H54 (cell line): ENCODE measurements at places on chromosomes 4 and X.

GRCh38 chr4:119299260-119299671, 22.7 kb downstream of the FABP2 start:
- DNase-seq = no peak

GRCh38 chr4:186096681-186097165, 7.8 kb upstream of the FAM149A start:
- no peak for DNase-seq

GRCh38 chr4:82260632-82261031, 113.2 kb downstream of the HNRNPD start:
- no peak for DNase-seq

DNA sequence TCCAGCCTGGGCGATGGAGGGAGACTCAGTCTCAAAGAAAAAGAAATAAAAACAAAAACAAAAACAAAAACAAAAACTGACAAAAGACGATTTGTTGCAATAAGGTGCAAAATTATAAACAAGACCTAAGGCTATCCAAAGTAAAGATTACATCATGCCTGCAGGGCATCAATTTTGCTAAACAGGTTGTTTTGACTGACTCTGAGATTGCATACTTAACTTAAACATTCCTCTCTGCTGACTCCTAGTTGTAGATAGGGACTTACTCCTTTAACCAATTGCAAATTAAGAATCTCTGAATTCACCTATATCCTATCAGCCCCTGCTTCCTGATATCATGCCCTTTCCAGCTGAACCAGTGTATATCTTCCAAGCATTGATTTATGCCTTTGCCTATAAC, 2687.3 kb downstream of the PCDH7 start:
- DNase-seq = no peak

DNA sequence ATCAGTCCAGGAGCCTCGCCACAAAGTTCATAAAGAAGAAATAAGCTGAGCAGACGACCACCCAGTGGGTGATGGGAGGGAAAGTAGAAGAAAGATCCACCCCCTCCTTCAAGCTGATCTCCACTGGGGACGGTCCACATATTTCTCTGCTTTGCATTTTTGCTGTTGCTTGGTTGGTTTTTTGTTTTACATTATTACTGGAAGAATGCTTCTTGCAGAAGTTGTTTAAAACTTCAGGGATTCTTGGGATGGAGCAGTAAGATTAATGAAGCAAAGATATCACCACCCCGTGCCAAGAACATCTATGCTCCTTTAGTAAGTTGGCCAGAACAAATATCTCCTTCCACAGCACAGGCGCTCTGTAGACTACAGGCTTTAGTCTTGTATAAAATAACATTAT, 30.1 kb downstream of the LGI2 start:
- no peak for DNase-seq

DNA sequence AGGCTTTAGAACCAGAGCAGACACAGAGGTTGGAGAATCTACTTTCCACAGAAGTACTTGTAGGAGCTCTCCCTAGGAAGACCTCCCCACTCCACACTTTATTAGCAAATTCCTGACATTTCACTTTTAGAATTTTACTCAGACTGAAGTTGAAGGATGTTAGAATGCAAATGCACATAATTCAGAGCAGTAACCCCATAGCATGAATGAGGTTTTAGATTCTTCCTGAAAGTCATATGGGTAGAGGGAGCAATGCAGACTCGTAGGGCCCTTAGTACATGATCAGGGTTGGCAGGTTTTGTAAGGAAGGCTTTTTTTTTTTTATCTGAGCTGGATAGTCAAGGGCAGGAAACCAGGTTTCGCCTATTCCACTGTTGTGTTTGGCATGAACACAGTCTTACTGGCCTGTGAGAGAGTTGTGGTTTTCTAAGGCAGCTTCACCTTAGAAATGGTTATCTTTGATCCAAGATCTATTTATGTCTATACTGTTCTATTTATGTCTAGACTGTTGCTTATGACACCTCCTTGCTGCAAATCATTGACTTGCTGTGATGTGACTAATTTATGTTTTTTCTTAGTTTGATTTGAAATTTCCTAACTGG, 48.9 kb downstream of the SPATA18 start:
- DNase-seq = no peak

GRCh38 chr4:157994863-157995262, 178.0 kb downstream of the GASK1B start:
- DNase-seq = no peak

DNA sequence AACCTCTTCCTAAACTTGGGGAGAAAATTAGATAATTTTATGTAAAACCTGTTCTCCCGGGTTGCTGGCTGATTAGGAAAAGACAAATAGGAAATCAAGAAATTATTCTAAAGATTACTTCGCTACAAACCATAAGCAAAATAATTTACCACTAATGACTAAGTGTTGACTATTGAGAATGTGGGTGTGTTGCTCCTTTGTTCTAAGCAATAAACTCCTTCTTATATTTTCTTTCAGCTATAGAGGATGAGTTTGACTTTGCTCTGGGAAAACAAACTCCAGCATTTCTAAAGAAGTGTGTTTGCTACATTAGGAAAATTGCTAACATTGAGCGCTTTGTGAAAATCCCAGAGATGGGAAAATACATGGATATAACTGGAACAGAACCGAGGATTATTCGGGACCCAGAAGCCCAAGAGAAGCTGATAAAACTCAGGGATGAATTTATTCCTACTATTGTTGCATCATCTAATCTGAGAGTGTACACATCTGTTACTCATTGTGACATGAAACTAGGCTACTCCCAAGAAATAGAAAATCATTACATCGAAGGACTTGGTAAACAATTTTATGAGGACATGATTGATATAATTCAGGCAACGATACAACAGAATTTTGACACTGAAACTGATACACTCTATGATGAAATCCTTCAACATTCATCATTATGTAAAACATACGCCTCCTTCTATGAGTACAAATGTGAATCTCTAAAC, 194.2 kb downstream of the NWD2 start:
- no peak for DNase-seq

DNA sequence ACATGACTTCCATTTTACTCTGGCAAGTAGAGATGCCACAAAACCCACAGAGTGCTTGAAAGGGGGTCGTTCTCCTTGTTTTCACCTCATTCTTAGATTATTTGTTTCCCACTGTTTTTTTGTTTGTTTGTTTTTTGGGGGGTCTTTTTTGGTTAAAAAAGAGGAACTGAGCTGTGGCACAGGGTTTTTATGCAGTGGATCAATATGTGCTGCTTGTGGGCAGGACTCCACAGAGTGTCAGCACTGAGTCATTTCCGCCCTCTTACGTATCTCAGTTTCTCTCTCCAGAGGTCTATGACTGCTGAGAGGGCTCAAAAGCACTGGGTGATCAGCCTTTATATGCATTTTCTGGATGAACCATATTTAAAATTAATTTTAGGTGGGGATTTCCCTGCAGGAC, 268.1 kb upstream of the GRID2 start:
- no peak for DNase-seq

DNA sequence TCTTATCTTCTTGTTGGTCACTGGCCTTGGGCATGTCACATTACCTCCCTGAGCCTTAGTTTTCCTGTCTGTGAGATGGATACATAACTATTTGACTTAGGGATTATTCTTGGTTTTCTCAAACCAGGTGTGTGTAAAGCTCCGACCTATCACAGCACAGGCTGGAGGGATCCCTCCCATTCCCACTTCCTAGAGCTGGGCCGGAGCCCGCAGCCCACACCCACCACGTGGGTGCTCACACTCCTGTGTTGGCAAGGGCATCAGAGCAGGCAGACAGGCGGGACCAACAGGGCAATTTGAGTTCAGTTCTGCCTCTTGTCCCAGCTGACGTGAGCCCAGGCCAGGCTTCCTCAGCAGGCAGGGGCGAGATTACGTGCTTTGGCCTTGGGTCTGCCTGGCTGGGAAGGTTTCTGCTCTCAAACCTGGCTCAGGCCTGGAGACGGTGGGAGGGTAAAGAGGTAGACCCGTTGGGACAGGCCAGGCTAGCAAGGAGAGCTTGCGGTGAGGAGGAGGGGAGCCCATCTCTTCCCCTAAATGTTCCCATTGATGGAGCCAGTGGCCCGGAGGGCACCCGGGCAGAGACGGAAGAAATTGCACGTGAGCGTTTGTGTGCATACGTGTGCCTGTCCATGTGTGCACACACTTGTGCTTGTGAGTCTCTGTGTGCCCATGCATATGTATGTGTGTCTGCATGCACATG, 734 bp upstream of the SH3TC1 start:
- no peak for DNase-seq

DNA sequence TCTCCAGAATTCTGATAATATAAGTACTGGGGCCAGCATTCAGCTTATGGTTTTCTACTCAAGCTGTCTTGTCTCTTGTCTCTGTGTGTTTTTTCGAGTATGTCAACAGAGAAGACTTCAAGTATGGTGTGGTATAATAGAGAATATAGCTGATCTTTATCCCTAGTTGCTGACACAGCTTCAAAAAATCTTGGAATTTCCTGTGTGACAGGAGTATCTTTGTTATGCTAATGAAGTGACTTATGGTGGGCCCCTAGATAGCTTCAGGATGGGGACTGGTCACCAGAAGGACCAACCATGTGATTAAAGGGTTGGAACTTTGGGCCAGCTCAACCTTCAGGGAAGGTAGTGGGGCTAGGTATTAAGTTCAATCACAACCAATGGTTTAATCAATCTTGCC, 2.9 kb downstream of the GPRASP3 start:
- DNase-seq = no peak

GRCh38 chr4:57854748-57855147, 744.6 kb upstream of the IGFBP7 start:
- DNase-seq = no peak

DNA sequence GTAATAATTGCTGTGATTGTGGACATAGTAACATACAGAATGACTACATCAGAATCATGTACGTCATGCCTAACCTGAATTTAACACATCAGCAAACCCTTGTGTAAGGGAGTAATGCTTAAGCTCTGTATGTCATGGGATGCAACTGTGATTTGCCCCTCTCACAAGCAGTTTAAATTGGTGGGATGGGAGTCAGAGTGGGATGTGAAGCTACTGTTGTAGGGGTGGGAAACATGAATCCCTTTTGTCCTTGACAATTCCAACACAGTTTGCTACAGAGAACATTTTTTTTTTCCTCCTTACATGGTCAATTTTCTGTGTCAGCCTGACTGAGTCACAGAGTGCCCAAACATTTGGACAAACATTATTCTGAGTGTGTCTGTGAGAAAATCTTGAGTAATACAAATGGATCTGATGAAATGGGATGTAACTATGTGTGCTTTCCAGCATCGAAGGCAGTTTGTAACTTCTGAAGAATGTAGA, 392.8 kb downstream of the GPM6A start:
- DNase-seq = no peak

DNA sequence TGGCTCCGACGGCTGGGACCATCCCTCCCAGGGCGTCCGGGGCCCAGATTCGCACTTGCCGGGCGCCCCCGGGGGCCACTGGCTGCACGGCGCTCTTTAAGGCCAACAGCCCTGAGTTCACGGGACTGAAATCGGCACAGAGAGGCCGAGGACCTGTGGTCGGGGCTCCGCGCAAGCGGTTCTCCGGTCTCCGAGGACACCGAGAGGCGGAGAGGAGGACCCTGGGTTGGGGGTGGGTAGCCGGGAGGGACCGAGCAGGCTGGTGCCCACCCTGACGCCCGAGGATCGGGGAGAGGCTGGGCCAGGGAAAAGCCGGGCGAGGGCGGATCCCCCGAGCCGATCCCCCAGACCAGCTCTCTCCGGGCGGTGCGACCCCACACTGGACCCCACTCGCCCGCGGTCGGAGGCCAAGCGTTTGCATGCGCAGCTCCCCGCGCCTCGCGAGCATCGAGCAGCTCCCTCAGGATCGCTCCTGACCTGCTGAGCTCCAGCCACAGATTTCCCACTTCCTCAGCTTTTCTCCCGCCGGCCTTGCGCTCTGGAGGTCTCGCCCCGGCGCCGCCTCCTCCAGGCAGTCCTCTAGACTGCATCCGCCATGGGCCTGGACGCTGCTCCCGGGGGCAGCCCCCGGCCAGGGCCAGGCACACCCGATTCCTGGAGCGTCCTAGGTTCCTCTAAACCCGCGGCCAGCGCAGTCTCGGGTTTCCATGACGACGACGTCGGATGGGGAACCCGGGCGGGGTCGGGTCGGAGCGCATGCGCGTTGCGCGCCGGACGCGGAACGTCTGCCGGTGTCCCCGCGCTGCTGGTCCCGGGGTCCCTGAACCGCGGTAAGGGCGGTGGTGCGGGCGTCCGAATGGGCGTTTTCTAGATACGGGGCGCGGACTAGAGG, 17.6 kb upstream of the NAT8L start:
- DNase-seq = peak; percentile 85

DNA sequence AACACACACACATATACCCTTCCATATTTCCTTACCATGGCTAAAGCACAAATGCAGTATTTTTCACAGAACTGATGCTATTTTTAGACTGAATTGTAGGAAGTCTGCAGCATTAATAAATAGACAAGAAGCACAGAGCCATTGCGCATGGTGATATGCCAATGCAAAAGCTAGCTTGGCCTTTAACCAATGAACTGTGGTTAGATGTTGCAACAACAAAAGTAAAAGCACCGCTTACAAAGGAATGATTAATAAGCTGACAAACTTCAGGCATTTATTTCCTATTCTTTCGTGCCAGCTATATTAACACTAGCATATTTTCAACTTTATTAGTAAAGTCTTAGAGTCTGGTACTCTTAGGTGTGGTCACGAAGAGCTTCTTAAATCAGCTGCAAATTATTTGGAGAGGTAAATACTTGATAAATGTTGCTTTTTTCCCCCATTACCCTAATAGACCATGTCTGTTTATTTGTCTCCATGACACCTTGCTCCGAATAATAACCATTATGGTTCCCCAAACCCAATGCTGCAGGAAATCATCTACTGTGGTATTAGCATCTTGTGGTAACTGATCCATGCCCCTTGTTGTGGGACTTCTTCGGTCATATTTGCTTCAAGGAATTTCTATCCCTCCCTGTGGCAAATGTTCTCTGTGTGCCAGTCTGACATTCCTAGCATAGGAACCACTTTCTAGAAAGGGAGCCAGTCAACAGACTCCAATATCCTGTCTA, 306.1 kb upstream of the TAPT1 start:
- no peak for DNase-seq

DNA sequence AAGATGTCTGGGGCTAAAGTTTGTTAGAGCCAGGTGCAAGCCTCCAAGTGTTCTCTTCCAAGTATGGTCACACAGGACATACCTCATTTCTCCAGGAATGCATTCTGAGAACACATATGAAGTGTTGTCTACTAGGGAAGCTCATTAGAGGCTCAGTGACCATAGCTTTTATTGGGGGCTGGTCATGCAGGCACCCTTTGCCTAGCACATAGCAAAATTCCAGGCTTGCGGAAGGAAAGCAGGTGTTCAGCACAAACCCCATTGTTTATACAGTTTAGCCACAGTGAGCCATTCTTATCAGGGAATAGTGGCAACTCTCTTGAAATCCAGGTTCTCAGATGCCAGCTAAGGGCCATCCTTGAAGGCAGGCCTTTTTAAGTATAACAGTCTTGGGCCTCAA, 339.4 kb upstream of the ZCCHC13 start:
- DNase-seq = no peak

DNA sequence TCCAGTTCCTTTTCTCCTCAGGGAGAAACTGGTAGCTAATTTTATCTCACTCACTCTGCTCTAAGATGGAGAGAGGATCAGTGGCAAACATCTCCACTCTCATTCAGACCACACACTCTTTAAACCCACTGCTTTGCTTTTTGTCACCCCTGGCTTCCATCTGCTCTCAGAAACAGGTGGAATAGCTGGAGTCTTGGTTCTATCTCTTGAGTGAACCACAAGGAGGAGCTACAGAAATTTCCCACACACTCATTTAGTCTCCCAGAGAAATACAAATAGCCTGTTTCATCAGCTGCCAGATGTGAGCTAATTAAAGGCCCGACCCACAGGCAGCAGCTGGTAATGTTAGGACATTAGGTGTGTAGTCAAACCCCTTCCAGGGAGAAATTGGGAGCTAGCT, 96.6 kb downstream of the STPG2 start:
- no peak for DNase-seq

GRCh38 chr4:7421356-7422150, 13.2 kb downstream of the PSAPL1 start:
- no peak for DNase-seq
